ENCODE measurements at places on chromosomes 1 and 21.

DNA sequence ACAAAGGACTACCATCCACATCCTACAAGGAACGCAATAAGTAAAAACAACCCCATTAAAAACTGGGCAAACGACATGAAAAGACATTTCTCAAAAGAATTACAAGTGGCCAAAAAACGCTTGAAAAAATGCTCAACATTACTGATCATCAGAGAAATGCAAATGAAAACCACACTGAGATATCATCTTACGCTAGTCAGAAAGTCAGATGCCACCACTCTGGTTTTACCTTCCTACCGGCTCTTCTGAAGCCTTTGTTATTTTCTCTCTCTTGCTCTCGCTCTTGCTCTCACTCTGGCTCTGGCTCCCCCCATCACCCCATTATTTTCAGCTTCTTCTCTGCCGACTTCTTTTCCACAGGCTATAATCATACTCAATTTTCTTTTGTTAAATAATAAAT lies 38.8 kb downstream of the VPS45 start:
- no peak for DNase-seq

- no peak for DNase-seq
Measured at GRCh38 chr1:21000245-21000594, 176.5 kb downstream of the EIF4G3 start.

- DNase-seq, result no peak
Measured at GRCh38 chr1:39720094-39720999, 18.3 kb upstream of the PPIE start.

- no peak for DNase-seq
Measured at GRCh38 chr1:152109231-152109997, 5.8 kb downstream of the TCHH start.

- no peak for DNase-seq
Measured at GRCh38 chr1:87506147-87506546, 177.5 kb downstream of the LMO4 start.

- no peak for DNase-seq
Measured at GRCh38 chr1:43799656-43800635, 92.6 kb downstream of the ST3GAL3 start.
